ENCODE measurements at places on chromosomes 4 and X. TPM values are rescaled to one million over a fixed set of nuclear protein-coding genes. Genes with fewer than 3 reads are reported as not detected.

ADGRG2 gene
- not detected for total RNA-seq

VCX3A gene
- total RNA-seq: not detected

DNA sequence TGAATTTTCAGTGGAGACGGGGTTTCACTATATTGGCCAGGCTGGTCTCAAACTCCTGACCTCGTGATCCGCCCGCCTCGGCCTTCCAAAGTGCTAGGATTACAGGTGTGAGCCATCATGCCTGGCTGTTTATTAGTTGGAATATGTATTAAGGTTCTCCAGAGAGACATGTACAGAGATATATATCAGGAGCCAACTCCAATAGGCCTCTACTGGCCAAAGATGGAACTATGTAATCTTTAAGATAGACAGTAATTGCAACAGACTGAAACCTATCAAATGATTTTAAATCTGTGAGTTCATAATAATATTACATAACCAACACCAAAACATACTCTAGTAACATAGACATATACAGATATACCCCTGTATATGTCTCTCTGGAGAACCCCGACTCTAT, 5.8 kb upstream of the DMP1 start:
- DNase-seq: no peak

GRCh38 chrX:87045352-87045751, 472.2 kb upstream of the KLHL4 start:
- DNase-seq: no peak

- DNase-seq: no peak
Measured at GRCh38 chr4:108327642-108328382, 159.1 kb upstream of the LEF1 start.

DNA sequence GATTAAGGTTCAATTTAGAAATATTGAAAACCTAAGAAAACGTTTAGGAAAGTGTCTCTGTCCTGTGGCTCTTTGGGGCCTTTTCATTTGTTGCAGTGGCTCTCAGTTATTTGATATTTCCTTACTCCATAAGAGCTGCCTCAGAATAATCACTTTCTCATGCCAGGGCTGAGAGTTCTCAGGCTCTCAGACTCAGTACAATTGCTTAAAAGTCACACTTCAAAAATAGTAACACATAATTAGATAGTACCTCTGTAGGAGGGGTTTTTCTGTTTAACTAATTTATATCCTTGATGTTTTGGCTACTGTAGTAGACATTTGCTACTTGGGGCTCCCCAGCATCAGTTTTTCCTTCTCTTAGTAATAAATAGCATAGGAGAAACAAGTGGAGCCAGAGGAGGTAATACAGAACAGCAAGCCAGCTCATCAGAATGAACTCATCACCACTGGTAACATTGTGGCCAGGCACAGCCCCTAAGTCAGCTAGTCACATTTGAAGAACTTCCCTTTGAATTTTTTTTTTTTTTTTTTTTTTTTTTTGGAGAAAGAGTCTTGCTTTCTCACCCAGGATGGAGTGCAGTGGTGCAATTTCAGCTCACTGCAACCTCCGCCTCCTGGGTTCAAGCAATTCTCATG, 8.0 kb upstream of the HNRNPD start:
- DNase-seq: no peak

DNA sequence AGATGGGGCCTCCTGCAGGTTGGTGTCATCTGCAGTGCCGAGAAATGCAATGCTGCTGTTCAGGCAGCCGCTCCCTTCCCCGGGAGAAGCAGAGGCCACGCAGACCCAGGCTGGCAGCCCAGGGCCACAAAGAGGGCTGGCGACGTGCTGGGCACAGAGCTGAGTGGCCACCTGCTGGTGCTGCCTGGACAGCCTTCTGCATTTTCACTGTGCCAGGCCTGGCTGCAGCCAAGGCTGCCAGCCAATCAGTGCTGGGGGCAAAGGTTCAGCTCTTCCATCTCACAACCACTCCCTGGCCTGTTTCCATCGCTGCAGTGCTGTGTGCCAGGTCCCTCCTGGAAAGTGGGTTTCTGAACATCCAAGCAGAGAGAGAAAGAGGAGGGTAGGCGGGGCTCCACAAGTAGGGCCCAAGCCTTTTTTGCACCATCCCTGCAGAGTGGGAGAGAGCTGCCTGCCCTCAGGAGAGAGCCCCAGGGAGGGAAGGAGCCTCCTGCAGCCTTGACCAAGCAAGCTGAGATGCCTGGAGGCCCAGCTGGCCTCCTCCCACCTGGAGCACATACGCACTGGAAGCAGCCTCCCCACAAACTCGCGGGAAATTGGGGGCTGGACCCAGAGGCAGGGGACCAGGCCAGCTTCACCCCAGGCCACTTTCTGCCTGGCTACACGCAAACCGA, 20.1 kb downstream of the ADRA2C start:
- DNase-seq: no peak

- no peak for DNase-seq
Measured at GRCh38 chrX:926070-926469, 286.4 kb downstream of the CRLF2 start.

Data from hematopoietic multipotent progenitor cell (in vitro differentiated cells).